NCI-H510A (cell line): ENCODE measurements at places on chromosomes 7 and 10.
A peak's percentile ranks its signal among the peaks of the same experiment; 100 is the strongest.

DNA sequence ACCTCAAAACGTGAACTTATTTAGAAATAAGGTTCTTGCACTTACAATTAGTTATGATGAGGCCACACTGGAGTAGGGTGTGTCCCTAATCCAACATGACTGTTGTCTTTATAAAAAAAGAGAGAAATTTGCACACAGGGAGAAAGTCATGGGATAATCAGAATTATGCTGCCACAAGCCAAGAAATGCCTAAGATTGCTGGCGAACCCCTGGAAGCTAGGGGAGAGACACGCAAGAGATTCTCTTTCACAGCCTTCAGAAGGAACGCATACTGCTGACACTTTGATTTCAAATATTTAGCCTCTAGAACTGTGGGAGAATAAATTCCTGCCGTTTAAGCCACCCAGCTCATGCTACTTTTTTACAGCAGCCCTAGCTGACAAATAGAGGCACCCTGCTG, 138.3 kb downstream of the CCDC71L start:
- no peak for DNase-seq

- peak; percentile 53 for DNase-seq
These were observed 155.5 kb downstream of the COBL start for GRCh38 chr7:51160990-51161615.

DNA sequence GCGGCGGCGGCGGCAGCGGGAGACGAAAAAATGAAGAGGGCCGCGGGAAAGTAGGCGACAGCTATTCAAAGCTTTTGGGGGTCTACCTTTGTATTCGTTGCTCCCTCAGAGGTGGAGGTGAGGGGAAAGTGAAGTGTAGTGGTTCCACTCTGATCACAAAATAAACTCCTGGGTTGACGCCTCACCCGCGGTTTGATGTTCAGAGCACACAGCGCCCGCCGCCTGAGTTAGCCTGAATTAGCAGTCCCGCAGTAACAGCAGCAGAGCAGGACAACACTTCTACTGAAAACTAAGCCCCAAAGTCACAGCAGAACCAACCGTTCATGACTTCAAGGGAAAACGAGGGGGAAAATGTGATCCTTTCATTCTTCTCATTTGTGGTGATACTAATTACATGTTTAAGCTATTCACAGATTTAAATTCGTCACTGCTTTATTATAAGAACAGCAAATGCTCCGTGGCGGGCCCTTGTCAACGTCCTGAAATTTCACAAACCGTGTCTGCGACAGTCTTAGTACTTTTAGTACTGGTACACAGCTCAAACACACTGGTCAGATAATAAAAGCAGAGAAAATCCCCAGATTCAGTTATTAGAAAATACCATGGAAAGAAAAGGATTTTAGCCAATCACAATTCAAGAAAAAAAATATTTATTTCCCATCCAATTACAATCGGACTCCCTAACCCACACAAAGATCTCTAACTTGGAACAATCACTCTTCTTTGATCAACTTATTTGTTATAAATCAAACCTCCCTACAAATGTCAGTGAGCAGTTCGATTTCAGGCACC, 563 bp upstream of the JMJD1C start:
- peak; percentile 48 for DNase-seq

DNA sequence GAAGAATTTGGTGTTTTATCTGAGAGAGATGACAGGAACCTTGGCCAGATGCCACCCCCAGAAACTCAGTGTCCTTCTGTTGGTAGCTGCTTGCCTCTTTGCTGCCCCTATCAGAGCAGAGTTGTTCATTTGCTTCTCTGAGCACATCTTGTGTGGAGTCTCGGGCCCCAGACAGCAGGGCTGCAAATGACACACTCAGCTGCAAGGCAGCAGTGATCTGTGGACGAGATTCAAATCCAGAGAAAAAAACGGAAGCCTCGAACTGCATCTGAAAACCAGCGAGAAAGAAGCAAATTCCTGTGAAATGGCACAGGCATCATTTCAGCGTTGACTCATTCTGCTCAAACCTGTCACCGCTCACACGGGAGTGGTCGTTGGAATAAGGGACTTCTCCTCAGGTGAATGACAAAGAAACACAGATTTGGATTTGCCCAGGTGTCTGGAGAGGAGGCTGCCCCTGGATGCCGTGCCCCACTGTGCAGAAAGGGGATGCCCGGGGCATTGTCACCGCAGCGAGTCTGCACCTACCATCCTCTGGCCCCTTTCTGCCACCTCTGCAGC, 144.7 kb downstream of the PFKFB3 start:
- no peak for DNase-seq

DNA sequence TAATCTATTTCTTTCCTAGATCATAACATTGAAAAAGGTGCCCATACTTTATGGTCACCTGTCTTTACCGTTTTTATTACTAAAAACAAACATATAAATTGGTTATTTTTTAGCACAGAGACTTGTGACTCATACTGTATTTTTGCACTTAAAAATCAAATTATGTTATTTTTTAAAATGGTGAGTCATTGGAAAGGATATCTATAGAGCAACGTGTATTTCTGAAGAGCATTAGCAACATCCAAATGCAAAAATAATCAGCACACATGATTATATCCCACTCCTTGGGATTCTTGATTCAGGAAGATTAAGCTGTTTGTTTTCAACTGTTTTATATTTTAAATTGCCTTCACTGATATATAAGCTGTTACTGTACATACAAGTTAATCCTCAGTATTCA, 40.7 kb upstream of the FMC1 start:
- no peak for DNase-seq

- no peak for DNase-seq
These were observed 291.9 kb downstream of the DOCK4 start for GRCh38 chr7:111914291-111914690.

DNA sequence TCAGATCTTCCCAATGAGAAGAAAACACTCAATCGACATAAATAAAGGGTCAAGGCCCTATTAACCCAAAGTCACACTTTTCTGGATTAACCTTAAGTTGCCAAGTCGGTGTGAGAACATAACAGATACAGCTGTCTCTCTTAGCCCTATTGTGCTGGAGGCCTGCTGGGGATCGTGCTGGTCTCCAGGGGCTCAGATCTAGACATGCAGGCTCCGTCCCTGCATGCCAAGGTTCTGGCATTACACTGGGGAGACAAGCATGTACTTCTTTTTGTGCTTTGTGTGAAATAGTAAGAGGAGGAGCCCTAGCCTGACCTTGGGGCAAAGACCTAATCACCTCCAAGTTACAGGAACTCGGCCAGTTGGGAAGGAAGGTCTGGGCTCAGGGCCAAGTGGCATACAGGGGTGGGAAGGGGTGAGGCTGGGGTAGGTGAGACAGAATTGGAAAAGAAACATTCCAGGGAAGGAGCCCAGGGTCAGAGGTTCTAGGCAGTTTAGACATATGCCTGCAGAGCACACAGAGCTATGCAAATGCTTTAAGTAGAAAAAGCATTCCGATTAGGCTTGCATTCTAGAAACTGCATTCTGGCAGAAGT, 216.4 kb downstream of the HECW1 start:
- DNase-seq, result no peak

DNA sequence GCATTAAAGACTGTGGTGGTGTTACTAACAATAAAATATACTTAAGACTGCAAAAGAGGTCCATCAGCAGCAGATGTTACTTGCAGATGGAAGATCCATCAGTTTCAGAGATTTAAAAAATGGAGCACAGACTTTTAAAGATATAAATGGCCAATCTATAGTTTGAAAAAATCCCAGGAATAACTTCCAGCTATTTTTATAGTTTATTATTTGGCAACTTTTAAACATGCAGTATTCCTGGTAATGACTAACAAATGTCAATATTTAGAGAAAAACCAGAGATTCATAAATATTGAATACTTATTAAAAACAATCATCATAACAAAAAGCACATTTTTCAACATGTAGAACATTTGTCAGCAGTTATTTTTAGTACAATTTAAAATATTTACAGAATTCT, 30.7 kb downstream of the RTKN2 start:
- no peak for DNase-seq

DNA sequence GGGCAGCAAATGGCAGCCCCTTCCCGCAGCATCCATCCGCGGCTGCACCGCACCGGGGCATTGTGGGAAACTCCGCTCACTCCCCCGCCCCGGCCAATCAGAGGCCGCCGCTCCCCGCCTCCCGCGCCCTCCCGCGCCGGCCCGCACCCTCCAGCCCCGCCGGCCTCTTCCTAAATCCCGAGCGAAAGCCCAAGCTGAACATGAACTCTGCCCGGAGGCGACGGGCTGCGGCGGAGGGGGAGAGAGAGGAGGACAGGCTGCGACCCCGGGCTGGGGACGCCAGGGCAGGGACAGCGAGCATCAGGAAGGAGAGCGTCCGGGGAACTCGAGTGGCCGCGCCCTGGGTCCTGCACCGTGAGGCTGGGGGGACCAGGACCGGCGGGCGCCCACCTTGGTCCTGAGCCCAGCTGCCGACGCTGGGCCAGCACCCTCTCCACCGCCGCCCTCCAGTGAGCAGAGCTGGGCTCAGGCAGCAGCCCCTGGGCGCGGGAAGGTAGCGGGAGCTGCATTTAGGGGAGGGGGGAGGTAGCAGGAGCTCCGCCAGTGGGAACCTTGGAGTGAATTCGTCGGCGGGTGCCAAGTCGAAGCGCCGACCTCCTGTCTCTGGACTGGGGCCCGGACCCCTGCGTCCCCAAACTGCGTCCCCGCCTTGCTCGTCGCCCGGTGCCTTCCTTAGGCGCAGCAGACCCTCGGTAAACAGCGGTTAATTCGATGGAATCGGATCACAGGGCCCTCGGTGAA, at the start of gene DGKI:
Gene DGKI (minus strand): TSS at position 148 of the 741 bp plus-strand sequence.
- DNase-seq, result no peak

DNA sequence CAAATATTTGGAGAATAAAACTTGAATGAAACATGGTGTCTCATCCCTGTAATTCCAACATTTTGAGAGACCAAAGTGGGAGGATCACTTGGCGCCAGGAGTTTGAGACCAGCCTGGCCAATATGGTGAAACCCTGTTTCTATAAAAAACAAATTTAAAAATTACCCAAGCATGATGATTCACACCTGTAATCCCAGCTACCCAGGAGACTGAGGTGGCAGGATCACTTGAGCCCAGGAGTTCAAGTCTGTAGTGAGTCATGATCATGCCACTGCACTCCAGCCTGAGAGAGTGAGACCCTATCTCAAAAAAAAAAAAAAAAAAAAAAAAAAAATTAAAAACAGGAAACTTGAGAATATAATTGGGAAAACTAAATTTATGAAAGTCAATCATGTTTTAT, 481.1 kb downstream of the SEMA3D start:
- DNase-seq, result no peak

DNA sequence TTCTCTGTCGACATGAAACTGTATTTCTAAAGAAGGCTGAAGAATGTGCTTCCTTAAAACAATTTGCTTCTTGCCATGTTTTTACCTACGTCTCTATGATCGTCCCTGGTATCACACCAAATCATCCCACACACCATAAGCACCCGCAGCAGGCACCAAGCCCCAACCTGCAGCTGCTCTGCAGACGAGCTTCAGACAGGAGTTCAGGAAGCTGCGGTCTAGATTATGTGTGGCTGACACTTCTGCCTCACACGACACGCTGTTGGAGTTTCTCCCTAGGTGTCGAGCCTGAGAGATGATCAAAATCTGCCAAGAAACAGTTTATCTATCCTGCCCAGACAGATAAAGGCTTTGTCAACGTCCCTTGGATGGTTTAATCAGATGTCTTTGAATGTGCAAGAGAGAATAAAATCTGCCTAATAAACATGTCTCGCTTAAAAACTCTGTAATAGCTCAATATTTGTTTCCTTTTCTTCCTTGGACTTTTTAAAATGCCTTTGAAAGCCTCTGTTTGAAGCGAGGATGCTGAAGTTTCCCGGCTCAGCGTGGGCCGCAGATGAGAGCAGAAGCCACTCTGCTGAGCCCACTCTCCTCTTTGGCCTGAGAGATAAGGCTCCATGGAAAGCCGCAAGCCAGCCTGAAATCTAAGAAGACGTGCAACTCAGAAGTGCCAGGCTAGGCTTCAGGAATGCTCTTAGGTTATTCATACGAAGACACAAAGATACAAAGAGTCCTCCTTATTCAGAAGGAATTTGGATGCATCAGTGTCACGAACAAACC, 158.3 kb upstream of the PFKP start:
- no peak for DNase-seq

- no peak for DNase-seq
These were observed 1135.4 kb downstream of the XPNPEP1 start for GRCh38 chr10:108787932-108788331.

DNA sequence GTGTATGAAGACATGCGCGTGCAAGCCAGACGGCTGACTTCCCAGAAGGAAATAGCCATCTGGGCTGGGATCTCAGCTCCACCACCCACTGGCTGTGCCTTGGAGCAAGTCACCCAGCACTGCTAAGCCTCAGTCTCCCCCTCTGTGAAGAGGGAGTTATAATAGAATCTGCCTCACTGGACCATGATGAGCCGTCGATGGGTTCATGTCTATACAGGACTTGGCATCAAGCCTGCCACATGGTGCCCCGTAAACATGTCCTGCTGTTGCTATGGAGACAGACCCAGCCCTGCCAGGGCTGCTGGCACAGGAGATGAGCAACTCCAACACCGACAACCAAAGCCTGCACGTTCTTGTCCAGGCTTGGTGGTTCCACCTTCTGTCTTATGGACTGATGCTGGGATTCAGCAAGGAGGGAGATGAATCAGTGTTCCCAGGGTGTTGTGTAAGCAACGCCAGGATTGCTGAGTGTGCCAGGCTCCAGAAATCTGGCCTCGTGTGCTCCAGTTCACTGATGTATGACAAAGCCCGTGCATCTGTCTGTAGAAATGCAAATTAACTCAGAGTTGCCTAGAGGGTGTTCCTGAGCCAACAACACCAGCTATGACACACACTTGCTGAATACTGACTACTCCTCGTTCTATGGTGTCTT, 5.6 kb downstream of the GPR15LG start:
- peak; percentile 79 for DNase-seq

GRCh38 chr10:44335330-44336021, 49.4 kb downstream of the CXCL12 start:
- no peak for DNase-seq

DNA sequence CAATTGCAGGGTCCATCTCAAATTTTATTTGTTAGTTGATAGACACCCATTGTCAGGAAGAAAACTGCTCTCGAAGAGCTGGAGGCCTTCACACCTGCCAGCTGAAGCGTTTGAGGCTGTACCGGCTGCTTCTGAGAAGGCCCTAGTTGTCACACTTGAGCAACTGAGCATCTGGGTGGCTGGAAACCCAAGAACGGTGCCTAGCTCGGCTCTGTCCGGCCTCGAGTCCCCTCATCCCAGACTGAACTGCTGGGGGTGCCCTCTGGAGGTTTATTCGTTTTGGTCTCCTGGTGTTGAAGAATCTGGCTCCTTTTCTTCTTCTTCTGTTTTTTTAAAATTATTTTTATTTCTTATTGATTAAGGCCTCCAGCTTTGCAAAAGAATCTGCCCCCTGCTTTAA, 59.3 kb upstream of the EXOC6 start:
- no peak for DNase-seq

- DNase-seq, result no peak
These were observed 13.3 kb downstream of the RGR start for GRCh38 chr10:84258034-84258695.

- no peak for DNase-seq
These were observed 66.4 kb upstream of the INSIG1 start for GRCh38 chr7:155231241-155231800.

GRCh38 chr10:133324198-133324792, 12.4 kb downstream of the CALY start:
- no peak for DNase-seq
